Stimulated activated memory B cell treated with anti-CD40 and anti-IgM and Interleukin-4, amounts not matched to agents 10 μg/mL and 1 μg/mL and 100 μg/mL, for 72 hours (primary cell): ENCODE measurements at places on chromosomes 11 and 22.
A peak's percentile ranks its signal among the peaks of the same experiment; 100 is the strongest.

GRCh38 chr22:49334976-49335375 is 492.7 kb downstream of the BRD1 start:
- no peak for ATAC-seq

DNA sequence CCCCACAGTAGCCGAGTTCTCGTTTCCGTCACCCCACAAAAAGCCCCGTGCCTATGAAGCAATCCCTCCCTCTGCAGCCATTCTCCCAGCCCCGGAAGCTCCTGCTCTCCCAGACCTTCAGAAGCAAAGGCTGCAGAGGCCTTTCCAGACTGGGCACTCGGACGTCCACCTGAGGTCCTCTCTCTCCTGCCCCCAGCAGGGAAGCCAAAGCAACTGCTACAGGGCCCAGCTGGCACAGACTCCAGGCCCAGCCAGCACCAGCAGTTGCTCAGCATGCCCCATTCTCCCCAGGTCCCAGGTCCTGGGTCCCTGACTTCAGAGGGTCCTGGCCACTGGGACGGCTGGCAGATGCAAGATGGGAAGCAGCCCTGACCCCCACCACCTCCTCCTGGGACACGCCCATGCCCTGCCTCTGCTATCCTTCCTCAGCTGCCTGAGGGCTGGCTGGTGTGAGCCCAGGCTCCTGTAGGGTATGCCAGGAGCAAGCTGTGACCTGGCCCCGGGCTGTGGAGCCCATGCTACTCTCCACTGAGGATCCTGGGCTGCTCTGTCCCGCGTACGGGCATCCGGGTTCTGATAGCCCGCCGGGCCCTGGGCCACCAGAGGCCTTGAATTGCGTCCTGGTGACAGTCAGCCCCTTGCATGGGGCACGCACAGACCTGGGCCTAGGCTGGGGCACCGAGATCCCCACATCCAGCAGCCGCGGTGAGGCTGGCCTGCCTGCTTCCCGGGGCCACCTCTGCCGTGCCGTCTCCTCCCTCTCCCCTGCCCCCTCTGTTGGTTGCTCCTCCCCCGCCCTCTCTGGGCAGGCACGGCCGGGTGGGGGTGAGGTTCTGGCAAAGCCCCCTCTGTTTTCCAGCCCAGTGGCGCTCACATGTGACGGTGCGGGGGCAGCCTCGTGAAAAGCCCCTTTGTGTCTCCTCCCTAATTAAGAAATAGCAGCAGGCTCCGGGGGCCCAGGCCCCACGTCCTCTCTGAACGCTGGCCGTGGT is 1310.3 kb downstream of the BRD1 start:
- no peak for ATAC-seq

- ATAC-seq, result no peak
Observed at GRCh38 chr11:75270896-75271418, 30.4 kb downstream of the TPBGL start.

- ATAC-seq, result no peak
Observed at GRCh38 chr11:65505466-65506289, 6.8 kb downstream of the MALAT1 start.

GRCh38 chr22:25201557-25202273 is 2.1 kb downstream of the CRYBB3 start:
- ATAC-seq, result no peak

- ATAC-seq, result no peak
Observed at GRCh38 chr11:100709233-100709957, 22.3 kb downstream of the ARHGAP42 start.

DNA sequence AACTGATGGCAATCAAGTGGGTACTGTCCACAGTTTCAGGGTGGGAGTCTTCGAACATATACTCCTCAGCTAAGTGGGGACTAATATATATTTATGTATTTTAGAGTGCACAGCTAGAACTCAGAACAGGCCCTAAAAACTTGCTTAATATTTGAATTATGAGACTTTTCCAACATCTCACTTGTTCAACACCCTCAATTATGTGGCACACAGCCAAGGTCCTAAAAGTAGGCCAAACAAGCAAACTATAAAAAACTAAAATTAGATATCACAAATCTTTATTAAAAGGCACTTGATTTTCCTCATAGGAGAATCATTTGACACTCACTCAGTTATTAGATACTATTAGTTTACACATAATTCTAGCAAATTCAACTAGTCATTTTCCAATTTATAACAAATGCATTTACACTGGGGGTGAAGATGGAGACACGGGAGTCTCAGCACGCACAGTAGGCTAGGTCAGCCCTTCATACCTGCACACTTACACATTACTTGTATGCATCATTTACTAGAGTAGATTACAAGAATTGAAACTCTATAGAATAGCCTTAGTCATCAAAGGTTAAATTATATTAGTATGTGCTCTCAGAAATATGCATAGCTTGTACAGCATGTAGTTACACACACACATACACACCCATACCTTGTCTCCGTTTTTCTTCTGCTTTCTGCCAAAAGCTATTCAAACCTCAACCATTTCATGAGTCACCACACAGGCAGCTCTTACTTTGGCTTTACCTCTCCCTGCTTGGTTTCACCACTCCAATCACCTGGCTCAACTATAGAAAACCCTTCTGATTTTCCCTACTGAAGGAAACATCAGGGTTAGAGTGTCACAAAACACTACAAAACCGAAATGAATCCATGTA is 171.5 kb downstream of the SBF2 start:
- peak; percentile 20 for ATAC-seq

- no peak for ATAC-seq
Observed at GRCh38 chr22:46115388-46115678, 35.0 kb upstream of the PPARA start.

GRCh38 chr11:128716661-128717210 is 22.9 kb downstream of the FLI1 start:
- peak; percentile 52 for ATAC-seq

- no peak for ATAC-seq
Observed at GRCh38 chr22:26885441-26886261, 228.3 kb downstream of the MIAT start.

GRCh38 chr11:86676533-86677154 is 4.2 kb upstream of the ME3 start:
- ATAC-seq, result no peak

DNA sequence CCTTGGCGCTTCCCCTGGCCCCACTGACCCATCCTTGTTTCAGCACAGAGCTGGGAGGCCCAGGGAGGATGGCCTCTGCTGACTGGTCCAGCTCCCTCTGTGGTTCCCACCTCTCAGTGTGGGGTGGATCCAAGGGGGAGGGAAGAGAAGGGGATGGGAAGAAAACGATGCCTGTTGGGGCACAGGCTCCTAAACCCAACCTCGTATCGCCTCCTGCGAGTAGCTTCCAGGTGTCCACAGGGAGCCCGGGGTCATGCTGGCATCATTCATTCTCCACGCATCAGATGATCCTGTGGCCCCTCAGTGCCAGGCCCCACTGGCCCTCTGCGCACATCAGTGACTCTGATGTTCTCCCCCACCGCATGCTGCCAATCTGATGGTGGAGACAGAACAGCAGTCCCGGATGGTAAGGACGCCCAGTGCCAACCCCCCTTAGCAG is 5.1 kb downstream of the MYEOV start:
- no peak for ATAC-seq

GRCh38 chr11:8693010-8693551 is 10.5 kb downstream of the RPL27A start:
- ATAC-seq, result no peak

DNA sequence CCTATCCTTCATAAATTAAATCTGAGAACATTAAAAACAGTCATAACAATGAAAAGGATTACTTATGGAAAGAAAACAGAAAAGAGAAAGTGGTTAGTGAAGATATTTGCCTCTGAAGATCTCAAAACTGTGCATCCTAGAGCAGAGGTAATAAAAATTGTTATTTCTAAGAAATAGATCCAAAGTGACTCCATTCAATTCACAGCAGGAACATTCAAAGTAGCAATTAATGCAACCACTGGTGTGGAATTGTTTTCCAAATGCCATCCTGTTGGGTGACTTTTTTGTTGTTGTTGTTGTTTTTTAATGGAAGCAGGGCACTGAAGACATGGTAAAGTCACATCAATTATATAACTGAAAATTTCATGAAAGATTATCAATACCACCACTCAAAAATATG is 1139.5 kb upstream of the CCDC90B start:
- ATAC-seq, result no peak

DNA sequence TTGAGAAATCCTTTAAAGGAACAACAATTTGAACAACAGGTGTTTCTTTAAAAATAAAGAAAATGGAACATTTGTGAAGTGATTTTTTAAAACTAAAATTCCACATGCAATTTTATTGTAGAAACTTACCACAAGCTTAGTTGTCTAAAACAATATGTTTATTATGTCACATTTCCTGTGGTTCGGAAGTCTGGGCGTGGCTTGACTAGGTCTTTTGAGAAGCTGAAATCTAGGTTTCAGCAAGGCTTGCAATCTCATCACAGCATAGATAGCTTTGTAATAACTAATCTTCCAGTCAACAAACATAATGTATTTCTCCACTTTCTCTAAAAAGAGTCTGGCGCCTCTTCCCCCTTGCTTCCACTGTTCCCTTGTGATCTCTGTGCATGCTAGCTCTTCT is 27.0 kb downstream of the MS4A6A start:
- ATAC-seq, result no peak

- no peak for ATAC-seq
Observed at GRCh38 chr11:129048911-129049310, 106.2 kb upstream of the TP53AIP1 start.

DNA sequence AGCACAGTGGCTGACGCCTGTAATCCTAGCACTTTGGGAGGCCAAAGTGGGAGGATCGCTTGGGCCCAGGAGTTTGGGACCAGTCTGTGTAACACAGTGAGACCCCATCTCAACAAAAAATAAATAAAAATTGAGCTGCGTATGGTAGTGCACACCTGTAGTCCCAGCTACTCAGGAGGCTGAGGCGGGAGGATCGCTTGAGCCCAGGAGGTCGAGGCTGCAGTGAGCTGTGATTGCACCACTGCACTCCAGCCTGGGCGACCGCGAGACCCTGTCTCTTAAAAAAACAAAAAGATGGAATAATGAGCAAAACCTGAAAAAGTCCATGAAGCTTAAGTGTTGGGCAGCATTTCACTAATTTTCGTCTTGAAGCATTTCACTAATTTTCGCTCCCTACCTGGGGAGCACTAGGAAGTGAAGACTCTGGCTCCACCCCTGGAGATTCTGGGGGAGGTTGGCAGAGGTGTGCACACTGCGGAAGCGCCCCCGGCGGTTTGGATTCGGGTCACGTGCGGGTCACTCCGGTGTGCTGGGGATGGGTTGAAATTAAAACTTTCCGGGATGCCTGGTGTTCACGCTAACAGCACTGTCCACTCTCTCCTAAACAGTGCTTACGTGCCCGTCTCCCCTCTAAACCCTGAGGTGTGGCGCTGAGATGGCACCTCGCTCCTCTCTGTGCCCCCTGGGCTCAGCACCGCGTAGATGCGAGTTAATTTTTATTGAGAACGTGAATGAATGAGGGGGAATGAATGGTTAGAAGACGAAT is 906 bp upstream of the NAA40 start:
- peak; percentile 39 for ATAC-seq

GRCh38 chr11:123233975-123234334 is 38.9 kb upstream of the CLMP start:
- no peak for ATAC-seq

DNA sequence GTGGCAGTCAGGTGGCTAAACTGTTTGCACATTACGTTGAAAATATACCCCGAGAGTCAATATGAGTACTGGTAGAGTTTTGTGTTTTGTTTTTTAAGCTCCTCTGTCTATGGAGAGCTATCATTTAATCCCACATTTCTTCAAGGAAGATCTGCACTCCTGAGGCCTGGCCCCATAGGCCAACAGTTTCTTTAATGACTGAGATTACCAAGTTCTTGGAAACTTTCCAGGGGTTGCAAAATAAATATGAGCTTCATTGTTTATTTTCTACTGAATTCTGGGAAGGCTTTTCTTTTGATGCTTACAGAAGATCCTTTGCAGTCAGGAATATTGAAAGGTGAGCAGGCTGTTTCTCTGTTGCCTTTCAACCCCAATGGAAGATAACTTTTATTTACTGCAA is 452.0 kb downstream of the JRKL start:
- ATAC-seq, result no peak

DNA sequence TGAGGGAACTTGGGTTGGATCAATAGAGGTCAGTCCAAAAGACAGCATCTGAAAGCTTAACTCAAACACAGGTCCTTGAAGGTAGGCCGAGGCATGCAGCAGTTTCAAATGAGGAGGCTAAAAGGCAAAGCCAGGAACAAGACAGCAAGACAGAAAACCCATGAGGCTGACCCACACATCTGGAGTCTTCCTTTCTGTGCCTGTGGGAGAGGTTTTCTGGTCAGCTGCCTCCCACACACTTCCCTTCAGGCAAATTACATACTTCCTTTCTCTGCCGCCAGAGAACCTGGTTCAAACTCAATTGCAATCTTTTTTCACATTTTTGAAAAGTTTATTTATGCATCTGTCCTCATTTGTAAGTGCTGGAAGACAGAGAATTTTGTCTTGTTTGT is 29.8 kb upstream of the CRTAM start:
- peak; percentile 78 for ATAC-seq

- ATAC-seq, result no peak
Observed at GRCh38 chr22:36143956-36144355, 16.6 kb downstream of the APOL3 start.

DNA sequence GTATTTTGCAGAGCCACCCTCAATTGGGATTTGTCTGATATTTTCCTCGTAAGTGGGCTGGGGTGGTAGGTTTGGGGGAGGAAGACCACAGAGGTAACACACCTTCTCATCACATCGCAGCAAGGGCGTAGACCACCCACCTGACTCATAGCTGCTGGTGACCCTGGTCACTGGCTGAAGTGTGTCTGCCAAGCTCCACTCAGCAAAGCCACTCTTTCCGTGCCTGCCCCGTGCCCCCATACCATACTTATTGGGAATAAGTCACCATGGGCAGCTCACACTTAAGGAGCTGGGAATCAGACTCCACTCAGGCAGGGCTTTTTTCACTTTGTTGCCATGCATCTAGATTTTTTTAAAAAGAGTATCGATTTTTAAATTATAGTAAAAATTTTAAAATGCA is 111.6 kb downstream of the PHF21B start:
- ATAC-seq, result no peak

DNA sequence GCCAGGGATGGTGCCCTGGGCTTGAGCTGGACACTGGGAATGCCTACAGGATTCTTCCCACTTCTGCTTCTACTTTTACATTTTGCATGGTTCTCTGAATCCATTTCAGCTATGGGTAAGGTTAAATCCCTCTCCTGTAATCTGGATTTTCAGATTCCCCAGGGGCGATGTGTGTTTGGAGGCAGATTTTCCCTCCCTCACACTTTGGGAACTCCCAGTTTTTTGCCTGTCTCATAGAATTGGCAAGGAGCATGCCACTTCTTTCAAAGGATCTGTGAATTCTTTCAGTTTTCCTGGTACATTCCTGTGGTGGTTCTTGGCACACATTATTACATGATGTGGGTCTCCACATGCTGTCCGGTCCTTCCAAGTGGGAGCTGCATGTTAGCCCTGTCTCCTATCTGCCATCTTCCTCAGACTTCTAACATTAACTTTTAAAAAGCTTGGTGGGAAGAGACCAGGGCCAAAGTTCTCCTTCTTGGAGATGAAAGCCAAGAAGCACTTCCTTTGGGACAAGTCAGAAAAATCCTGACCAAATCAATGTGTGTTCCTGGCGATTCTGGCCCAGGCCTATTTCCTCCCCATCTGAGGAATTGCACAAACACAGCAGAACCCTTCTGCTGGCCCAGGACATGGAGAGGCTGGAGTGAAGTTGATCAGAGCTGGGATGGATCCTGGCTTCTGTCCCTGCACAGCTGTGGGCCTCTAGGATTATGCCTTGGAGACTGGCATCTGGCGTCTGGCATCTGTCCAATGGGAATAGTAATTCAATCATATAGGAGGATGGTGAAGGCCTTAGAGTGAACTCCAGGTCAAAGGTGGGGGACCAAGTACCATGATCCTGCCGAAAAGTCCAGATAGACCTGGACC is 5.4 kb upstream of the APOL2 start:
- ATAC-seq, result no peak
